ENCODE measurements at places on chromosomes 7 and 10.

- peak; percentile 45 for DNase-seq
Observed at GRCh38 chr7:123494193-123494796, 40.1 kb downstream of the IQUB start.

GRCh38 chr7:119974972-119975371 is 298.0 kb upstream of the KCND2 start:
- DNase-seq, result no peak

GRCh38 chr10:6504296-6504695 is 75.8 kb downstream of the PRKCQ start:
- no peak for DNase-seq

GRCh38 chr7:116952635-116953371 is 498 bp upstream of the ST7 start:
- peak; percentile 59 for DNase-seq

- no peak for DNase-seq
Observed at GRCh38 chr7:27154901-27155815, 1.3 kb downstream of the HOXA7 start.

Data from EH (cell line).